HCEC 1CT (cell line): ENCODE measurements at places on chromosomes 7 and 10.

DNA sequence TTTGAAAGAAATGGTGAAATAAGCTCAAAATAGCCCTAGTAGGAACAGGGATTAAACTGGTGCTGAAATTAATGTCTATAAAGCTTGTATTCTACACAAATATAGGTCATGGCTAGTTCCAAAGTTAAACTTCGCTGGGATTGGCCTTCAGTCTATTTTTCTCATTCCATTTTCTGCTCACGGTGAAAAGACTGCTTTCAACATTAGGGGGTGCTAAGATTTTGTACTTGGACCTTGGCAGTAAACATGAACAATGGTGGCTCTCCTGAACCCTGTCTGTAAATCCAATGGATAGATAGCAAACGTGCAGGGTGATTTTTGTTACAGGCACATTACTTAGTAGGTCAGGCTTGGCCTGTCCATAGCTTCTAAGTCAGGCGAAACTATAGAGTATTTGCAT lies 36.0 kb upstream of the RSU1 start:
- peak; percentile 76 for DNase-seq

DNA sequence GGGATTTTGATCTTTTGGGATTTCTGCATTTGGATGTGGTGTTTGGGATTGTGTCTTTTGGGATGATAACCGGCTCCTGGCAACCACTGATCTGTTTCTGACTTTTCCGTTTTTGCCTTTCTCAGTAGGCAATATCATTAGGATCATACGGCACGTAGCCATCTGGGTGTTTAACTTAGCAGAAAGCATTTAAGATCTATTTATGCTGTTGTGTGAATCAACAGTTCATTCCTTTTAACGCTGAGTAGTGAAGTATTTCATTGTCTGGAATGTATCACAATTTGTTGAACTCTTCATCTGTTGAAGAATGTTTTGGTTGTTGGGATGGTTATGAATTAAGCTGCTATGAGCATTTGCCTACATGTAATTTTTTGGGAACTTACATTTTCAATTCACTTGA lies 459.6 kb downstream of the SDK1 start:
- DNase-seq, result peak; percentile 19

- no peak for DNase-seq
Observed at GRCh38 chr7:4014346-4015050, 667.6 kb upstream of the FOXK1 start.

GRCh38 chr7:21898265-21898930 lies 47.3 kb downstream of the CDCA7L start:
- DNase-seq, result no peak

GRCh38 chr10:55104738-55105137 lies 303.7 kb upstream of the PCDH15 start:
- no peak for DNase-seq

GRCh38 chr10:96370584-96371157 lies 11.9 kb upstream of the OPALIN start:
- peak; percentile 13 for DNase-seq

DNA sequence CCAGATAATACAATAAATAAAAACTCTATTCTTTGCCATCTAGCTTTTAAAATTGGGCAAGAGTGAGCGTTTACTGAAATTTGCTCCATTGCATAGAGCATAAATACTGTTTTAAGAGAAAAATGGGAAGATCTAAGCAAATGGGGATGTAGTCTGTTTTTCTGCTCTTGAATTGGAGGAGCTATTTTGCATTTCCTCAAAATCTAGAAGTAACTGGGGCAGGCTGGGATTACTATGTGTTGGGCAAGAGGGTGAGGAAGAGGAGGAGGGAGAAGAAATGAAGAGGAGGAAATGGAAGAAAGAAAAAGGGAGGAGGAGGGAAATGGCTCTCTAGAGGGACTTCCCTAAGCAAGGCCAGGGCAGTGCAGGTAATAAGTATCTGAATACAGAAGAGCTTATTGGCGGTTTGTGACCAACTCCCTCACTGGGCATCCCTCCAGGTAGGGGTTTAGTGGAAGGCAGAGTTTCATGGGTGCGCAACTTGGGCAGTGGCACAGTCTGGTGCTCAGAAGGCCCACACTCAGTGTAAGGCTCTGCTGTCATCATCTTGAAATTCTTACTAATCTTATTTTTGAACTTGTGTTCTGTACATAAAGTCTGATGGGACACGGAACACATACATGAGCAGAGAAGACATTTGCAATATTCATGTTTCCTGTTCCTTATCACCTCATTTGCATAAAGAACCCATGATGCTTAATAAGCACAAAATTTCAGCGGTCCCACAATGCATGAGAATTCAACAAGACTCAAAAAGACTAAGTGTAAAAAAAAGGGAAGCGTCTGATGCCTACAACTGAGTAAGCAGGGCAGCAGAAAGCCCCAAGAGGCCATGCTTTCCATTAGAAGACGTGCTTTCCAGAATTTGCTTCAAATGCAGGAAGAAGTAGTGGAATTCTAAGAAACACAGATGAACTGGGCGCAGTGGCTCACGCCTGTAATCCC lies 116.9 kb downstream of the EVX1 start:
- DNase-seq, result no peak

DNA sequence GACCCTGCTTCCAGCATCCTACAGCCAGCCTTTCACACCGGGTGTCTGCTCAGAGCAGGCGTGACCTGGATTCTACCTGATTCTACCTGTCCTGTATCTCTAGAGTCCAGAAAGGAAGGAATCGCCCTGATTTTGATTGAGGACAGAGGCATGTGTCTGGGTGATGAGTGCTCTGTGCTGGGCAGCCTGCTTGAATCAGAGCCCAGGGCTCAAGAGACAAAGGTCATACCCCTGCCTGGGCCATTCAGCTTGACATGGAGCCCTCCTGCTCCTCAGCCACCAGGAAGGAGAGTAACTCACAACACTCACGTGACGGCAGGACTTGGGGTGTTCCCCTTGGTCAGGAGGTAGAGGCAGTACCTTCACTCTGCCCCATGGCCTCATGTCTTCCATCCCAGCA lies 11.2 kb downstream of the GAD2 start:
- no peak for DNase-seq

GRCh38 chr10:43871545-43871944 lies 222.9 kb upstream of the ZNF32 start:
- DNase-seq, result no peak

- DNase-seq, result no peak
Observed at GRCh38 chr7:103967401-103967800, 22.1 kb downstream of the RELN start.

DNA sequence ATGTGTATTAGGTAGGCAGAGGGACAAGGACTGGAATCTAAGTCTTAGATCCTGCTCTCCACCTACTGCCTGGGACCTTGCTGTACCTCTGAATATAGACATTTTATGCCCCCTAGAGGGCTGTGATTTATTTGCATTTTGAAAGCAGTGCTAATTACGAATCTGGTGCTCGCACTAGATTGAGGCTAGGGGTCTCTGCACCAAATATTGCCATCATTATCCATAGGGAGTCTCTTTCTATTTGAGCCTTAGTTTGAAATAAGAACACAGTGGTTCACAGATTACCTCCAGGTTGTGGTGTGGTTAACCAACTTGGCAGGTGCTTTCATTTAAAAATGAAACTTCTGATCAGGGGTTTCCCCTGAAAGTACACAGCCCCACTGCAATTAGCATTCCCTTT lies 41.8 kb downstream of the CNNM1 start:
- peak; percentile 54 for DNase-seq

DNA sequence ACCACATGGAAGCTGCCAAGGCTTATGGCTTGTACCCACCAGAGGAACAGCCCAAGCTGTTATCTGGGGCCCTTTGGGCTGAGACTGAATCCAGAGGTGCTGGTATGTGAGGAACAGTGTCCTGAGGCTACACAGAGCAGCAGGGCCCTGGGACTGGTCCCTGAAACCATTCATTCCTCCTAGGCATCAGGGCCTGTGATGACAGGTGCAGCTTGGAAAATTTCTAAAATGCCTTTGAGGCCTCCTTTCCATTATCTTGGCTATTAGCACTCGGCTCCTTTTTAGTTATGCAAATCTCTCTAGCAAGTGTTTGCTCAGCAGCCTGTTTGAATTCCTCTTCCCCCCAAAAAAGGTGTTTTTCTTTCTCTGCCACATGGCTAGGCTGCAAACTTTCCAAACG lies 1151.7 kb upstream of the LRRN3 start:
- no peak for DNase-seq

DNA sequence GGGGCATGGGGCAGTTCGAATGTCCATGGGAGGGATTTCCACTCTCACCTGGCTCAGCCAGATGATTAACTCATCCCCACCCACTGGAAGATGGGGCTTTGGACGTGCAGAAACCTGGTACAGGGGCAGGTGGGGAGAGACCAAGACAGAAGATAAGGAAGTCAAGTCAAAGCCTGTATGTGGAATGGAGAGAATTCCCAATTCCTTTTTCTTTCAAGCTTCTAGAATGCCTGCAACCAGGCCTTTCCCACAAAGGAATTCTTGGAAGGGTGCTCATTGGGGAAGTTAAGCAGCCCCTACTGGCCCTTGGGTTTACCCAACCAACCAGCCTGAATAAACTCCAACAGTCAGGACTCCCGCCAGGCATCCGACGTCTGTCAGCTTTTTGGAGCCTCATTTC lies 39.1 kb downstream of the CCM2 start:
- DNase-seq, result no peak

- no peak for DNase-seq
Observed at GRCh38 chr7:47947355-47947749, 914 bp downstream of the PKD1L1 start.

DNA sequence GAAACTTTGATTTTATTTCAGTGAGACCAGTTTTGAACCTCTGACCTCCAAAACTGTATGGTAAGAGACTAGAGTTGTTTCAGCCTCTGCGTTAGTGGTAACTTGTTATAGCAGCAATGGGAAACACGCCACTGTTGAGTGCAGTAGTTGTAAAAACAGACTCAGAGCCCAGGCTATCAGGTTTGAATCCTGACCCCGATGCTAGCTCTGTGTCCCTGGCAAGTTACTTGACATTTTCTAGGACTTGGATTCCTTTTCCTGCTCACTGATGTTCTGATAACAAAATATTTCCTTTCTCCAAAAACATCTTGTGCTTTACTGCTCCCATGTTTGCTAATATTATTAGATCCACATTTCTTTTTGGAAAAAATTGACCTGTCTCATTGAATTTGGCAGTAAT lies 131.0 kb downstream of the PLXDC2 start:
- no peak for DNase-seq

DNA sequence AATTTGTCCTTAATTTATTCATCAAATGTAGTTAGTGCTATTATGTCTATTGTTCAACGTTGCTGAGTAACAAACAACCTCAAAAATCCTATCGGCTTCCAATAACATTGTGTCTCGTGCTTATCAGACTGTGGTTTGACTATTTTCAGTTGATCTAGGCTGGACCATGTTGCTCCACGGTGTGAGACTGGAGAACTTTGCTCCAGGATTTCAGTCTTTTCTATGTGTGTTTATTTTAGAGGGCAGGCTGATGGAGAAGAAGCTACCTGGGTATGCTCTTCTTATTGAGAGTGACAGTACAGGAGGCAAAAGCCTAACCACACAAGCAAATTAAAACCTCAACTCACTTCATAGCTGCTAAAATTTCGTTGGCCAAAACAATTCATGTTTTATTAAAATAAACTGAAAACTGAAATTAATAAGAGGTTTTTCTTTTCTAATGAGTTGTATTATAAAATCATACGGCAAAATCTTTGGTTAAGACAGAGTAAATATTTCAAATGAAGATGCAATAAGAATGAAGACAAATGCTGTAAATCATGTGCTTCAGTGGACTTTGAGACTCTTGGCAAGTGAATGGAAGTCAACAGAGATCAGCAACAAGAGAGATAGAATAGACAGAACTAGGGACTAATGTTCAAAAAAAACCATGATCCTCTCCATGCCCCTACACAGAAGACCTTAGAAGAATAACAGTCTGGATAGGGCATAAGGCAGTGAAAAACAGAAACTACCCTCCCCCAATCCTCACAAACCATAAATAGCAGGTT lies 418.0 kb upstream of the ETV1 start:
- DNase-seq, result no peak

GRCh38 chr7:85095806-85096205 lies 91.0 kb downstream of the SEMA3D start:
- DNase-seq, result no peak

- DNase-seq, result no peak
Observed at GRCh38 chr7:86653919-86654659, 10.4 kb downstream of the GRM3 start.

- DNase-seq, result no peak
Observed at GRCh38 chr7:153604-154003, 38.8 kb upstream of the FAM20C start.

DNA sequence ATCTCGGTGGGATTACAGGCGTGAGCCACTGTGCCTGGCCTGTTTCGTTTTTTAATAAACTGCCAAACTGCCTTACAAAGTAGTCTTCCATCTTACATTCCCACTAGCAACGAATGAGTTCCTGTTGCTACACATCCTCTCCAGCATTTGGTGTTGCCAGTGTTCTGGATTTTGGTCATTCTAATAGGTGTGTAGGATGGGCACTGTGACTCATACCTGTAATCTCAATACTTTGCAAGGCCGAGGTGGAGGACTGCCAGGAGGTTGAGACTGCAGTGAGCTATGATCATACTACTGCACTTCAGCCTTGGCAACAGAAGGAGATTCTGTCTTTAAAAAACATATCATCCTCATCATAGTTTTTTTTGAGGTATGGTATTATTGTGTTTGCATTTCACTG lies 21.4 kb upstream of the RSBN1L start:
- no peak for DNase-seq

- DNase-seq, result no peak
Observed at GRCh38 chr10:86962136-86962980, 4.0 kb downstream of the SNCG start.

GRCh38 chr10:48594803-48595538 lies 9.9 kb downstream of the ARHGAP22 start:
- no peak for DNase-seq

- DNase-seq, result peak; percentile 14
Observed at GRCh38 chr7:40077849-40078248, 56.6 kb downstream of the MPLKIP start.

DNA sequence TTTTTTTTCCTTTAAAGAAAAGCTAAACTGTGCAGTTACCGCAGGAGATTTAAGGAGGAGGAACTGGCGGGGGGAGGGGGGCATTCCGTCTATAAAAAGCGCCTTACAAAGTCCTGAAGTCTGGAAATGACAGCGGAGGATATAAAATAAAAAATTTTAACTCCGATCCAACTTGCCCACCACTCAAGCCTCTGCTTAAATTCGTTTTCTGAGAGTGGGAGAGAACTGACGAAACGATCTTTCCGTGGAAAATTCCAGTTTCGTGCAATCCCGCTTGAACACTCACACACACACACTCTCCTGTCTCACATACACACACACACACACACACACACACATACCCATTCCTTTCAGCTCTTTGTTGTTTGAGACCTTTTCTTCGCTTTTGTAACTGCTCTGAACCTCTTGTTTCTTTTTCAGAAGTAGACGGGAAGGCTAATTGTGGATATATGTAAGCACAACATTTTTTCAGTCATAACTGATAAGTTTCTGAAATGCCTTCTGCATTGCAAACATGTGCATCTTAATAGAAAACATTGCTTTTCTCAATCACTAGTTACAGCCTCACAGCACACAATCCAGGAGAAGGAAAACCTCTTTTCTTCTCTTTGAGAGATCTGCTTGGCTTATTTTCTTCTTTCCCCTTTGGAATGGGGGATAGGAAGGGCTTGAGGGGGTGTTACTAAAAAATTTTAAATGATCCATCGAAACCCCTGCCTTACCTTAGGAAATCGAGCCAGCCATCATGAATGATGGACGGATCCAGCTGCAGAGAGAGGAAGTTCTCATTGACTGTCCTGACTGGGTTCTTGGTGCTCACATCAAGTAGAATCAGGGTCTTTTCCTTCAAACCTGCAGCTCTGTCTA lies 628 bp downstream of the HPSE2 start:
- DNase-seq, result peak; percentile 24

GRCh38 chr7:117929237-117929636 lies 56.0 kb upstream of the CTTNBP2 start:
- DNase-seq, result no peak

- peak; percentile 11 for DNase-seq
Observed at GRCh38 chr7:14698239-14698638, 204.3 kb downstream of the DGKB start.
